ENCODE measurements at places on chromosomes 11 and 22.

GRCh38 chr22:47092896-47093311 is 330.5 kb downstream of the TBC1D22A start:
- DNase-seq, result no peak

GRCh38 chr22:49671331-49672013 is 156.2 kb downstream of the BRD1 start:
- DNase-seq, result no peak

DNA sequence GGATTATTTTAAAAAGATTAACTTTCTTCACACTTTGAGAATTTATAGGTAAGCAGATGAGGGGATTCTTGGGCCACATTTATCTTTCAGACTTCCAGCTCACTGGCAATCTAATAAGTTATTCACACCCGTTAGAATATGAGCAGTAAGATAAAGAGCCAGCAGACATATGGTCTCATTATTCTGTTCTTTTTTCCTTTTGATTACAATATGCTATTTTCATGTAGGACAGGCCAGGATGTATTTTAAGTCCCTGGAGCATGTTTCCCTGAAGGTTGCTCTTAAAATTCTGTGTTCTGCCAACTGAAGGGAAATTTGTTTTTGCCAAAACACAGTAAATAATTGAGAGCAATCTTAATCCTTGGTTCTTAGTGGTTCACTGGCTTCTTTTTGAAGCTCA is 22.2 kb downstream of the PDHX start:
- no peak for DNase-seq

DNA sequence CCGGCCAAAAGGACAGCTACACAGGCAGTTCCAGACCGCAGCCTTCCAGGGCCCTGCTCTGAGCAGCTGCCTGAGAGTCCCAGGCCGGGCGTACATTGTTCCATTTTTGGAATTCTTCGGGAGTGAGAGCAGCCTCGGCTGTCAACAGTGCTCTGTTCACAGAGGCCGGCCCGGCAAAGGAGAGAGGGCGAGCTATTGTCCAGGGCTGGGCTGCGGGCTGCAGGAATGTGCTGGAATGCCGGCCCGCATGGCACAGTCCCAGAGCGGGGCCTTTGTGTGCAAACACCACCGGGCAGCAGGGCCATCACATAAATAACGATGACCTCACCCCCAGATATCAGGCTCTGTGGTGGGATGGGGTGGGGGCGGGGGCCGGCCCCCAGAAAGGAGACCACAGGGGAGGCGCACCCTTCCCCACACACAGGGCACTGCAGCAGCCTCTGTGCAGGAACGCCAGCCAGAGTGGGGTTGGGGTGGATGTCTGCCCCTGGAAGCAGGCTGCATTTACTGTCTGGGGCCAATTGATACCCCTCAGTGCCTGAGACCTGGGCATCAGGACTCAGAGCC is 15.8 kb downstream of the LINC01488 start:
- DNase-seq, result peak; percentile 83

- DNase-seq, result no peak
Observed at GRCh38 chr22:20424932-20425565, 12.6 kb downstream of the SCARF2 start.

DNA sequence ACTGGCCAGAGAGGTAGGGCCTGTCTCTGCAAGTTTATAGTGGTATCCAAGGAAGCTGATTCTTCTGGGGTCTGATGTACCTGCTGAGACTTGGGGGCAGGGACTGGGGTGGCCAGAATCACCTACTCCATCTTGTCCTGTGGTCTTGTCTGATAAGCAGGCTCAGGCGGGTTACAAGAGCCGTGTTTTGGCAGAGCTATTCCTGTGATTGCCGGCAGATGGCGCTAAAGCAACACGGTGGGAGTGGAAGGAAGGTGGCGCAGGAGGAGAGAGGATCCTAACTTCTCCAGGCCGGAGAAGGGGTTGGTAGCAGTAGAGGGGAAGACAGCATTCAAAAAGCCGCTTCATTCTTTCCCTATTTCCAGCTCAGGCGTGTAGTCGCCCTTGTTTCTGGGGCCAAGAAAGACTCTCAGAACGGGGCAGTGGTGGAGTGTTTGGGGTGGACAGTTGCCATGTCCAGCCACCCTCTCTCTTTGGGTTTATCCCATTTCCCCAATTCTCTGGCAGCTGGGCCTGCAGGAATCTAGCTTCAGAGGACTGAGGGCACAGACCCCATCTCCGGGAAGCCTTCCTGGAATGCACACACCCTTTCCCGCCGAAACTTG is 15.1 kb downstream of the CHRM1 start:
- no peak for DNase-seq

DNA sequence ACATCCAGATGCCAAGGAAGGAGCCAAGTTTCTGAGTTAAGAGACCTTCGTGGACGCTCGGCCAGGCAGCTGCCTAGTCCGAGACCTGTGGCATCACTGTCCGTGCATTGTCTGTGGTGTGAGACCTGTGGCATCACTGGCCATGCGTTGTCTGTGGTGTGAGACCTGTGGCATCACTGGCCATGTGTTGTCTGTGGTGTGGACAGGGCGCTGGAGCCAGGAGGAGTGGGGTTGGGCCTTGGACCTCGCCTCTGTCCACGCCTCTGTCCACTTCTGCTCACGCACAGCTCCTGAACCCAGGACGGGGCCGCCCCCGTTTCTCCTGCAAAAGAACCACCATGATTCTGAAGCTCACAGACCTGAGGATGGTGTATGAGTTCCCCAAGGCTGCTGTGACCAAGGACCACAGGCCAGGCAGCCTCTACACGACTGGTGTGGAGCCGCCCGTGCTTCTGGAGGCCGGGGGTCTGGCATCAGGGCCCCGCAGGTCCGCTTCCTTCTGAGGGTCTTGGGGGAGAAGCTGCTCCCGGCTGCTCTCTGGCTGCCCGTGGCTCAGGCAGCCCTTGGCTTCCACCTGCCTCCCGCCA is 1218.3 kb downstream of the BRD1 start:
- DNase-seq, result no peak

DNA sequence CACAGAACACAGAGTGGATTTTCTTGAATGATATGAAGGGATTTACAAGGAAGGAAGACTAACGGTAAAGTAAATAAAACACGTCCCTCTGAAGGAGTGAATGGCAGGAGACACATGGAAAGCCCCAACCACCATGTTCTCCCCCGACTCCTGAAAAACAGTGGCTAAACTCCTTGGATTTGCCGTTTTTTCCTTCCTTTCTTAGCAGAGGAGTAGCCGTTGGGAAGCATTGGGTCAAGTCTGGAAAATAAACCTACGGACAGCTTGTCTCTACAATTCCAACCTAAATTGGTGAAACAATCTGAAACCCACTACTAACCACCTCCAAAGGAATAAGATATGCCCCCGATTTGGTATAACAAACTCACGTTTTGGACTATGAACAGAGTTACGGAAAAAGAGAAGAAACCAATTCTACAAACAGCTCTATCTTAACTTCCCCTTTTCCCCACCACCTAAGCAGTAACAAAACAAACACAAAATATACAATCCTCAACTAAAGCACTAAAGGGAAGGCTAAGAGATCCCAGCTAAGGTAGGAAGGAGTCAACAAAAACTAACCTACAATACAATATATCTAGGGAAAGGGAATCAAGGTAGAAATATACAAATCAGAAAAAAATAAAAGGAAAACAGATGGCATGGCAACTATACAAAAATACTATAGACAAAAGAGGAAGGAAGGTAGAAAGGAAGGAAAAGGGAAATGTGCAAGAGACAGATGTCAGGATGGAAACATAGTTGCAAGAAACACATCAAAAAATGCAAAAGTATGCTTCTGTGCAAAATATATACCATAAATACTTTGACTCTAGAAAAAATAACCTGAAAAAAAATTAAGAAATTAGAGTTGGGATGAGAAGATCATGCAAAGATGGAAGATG is 43.8 kb upstream of the LYVE1 start:
- DNase-seq, result no peak

DNA sequence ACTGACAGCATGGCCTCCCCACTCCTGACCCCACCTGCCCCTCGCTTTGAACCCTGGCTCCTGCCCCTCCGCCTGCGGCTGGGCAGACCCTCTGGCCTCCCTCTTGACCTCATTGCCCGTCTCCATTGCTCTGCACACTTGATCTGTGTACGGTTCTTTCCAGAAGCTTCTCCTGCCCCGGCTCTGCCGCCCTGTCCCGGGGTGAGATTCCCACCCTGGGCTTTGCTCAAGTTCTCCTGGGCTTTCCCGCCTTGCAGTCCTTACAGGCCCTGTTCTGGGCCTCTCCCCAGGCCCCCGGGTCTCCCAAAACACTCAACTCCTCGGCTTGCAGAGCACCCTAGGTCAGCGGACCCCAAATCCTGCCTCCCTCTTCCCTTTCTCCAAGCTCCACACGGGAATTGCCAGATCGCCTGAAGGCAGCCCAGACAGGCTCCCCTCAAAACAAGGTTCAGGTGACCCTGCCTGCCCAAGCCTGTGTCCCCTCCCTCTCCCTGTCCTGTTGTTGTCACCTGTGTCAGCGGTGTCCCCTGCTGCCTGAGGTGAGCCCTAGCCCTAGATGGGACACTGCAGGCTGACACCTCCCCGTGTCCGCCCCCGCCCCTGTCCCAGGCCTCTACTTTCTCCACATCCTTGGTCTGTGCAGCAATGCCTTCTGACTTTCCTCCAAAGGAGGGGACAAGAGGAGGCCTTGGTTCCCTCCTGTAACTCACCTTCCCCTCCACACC is 1.5 kb downstream of the GAL start:
- no peak for DNase-seq

- DNase-seq, result no peak
Observed at GRCh38 chr11:71178076-71178475, 74.3 kb downstream of the SHANK2 start.

- no peak for DNase-seq
Observed at GRCh38 chr11:47409440-47410369, 1.3 kb downstream of the SLC39A13 start.

DNA sequence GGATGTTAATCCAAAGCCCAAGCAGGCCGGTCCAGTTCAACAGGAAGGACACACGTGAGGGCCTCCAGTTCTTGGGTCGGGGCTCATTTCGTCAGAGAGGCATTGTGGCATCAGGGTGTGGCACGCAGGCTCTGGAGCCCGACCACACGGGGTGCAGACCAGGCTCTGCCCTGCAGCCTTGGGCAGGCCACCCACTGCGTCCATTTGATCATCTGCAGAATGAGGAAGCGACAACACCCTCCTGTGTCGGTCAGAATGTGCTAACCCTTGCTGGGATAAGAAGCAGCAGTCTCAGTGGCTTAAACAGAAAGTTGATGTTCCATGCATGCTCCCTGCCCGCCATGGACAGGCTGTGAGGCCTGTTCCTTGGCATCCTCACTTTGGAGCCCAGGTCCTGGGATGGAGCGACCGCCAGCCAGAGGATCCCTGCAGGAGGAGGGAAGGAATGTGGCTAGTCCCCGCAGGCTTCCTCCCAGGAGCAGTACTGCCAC is 10.8 kb downstream of the RIBC2 start:
- DNase-seq, result no peak

DNA sequence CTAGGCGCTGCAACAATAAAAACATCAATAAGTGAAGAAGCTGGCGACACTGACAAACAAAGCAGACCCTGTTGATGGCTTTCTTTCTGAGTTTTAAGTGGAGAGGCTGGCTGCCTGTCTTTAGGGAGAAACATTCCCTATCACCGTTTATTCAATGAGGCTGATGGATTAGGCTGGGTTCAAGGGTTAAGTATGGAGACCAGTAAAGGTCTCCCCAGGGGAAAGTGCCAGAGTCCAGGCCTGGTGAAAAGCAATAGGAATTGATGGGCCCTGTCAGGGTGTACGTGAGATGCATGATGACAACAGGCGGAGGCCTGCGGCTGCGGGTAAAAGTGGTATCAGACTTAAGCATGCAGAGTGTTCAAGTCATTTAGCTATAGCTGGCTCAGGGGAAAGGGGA is 102.6 kb downstream of the ALX4 start:
- no peak for DNase-seq

- no peak for DNase-seq
Observed at GRCh38 chr11:74185285-74185684, 14.2 kb downstream of the PPME1 start.

DNA sequence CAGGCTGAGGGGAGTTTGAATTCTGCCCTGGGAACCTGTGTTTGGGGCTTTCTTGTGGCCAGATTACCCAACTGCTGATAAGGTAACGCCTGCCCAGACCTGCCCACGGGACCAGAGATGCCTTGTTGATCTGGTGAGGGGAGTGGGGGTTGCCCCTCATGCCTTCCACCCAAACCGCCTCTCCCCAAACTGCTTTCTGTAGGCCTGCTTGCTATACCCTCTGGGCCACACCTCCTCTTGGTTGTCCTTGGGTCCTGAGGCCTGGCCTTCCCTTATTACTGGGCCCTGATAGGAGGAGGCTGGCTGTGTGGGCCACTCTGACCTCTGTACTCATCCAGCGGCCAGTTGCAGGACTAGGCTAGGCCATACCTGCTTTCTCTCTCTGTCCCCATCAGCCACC is 3.4 kb downstream of the P2RY2 start:
- DNase-seq, result no peak

DNA sequence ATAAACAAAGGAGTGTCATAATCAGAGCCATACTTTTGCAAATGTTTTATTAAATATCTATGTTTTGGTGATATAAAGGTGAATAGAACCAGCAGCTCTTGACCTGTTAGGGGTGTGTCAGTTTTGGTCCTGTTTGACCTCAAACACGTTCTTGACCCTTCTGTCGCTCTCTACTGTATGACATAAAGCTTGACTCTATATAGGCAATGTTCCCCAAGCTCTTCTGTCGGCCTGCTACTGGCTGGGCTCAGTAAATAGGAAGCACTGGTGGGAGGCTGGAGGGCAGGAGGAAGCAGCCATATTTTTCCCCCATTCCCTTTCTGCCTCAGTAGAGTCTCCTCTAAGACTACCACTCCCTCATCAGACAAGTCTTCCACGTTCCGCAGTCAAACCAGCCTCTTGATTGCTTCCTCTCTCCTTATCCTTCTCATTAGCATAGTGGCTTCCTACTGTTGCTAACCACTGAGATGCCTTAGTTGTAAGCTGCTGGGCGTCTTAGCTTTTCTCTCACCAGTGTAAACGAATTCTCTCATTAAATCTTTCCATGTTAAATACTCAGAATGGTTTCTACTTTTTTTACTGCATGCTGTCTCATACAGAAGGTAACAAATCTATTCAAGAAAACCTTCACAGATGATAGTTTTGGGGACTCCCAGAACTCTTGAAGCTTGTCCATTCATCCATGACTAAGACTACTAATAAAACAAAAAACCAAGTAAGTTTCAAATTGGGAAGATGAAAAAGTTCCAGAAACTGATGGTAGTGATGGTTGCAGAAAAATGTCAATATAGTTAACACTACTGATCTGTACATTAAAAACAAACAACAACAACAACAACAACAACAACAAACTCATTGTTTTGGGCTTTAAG is 3.3 kb downstream of the NPAT start:
- DNase-seq, result no peak

- no peak for DNase-seq
Observed at GRCh38 chr11:1399386-1400316, 9.9 kb downstream of the BRSK2 start.

All from kidney epithelial cell (primary cell).